ENCODE measurements at places on chromosomes 2 and 18. TPM values are rescaled to one million over a fixed set of nuclear protein-coding genes. Genes with fewer than 3 reads are reported as not detected.

The AP1S3 gene
- 0.80 TPM for total RNA-seq

The VRK2 gene
- total RNA-seq, result 10.7 TPM

The RBMS1 gene
- 50.2 TPM for total RNA-seq

The MROH2A gene
- total RNA-seq, result not detected

The CTIF gene
- total RNA-seq, result 37.3 TPM

The REG3A gene
- not detected for total RNA-seq

The WDR54 gene
- total RNA-seq, result 7.7 TPM

The RAB11FIP5 gene
- 43.3 TPM for total RNA-seq

The CAVIN2 gene
- 12.3 TPM for total RNA-seq

The RAPGEF4 gene
- 24.9 TPM for total RNA-seq

The MOGAT1 gene
- total RNA-seq, result not detected

The RPRM gene
- total RNA-seq, result 1.0 TPM

DNA sequence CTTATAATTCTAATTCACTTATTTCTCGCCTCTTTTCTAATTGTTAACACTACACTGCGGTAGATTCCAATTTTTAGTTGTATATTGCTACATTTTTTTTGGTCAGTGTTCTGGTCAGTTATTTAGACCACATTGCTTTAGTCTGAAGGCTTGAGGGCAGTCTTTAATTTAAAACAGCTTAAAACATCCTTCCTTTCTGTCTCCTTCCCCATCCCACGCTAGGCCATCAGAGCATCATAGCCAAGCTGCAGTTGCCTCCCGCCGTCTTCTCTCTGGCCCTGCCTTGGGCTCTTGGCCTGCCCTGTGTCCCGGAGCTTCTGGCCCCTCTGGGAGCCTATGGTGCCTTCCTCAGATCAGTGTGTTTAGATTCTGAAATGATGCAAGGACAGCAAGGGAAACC lies 52.6 kb upstream of the GLI2 start:
- no peak for DNase-seq

DNA sequence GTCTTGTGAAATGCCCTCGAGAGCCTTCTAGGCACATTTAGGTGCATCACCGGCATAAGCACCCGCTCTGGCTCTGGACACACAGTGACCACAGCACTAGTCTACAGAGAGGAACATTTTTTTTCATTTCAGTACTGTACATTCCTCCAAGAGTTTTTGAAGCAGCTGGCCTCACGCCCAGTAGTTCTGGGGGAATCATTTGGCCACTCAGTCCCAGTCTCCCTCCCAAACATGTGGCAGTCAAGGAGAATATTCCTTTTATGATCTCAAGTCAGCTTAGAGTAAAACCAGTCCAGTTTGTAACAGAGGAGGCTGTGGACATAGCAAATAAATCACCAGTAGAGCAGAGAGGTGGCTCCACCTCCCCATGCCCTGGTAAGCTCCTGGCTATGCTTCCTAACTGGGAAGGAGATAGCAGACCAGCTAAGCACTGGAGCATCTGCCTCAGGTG lies 48.1 kb downstream of the KCNE4 start:
- peak; percentile 87 for DNase-seq

DNA sequence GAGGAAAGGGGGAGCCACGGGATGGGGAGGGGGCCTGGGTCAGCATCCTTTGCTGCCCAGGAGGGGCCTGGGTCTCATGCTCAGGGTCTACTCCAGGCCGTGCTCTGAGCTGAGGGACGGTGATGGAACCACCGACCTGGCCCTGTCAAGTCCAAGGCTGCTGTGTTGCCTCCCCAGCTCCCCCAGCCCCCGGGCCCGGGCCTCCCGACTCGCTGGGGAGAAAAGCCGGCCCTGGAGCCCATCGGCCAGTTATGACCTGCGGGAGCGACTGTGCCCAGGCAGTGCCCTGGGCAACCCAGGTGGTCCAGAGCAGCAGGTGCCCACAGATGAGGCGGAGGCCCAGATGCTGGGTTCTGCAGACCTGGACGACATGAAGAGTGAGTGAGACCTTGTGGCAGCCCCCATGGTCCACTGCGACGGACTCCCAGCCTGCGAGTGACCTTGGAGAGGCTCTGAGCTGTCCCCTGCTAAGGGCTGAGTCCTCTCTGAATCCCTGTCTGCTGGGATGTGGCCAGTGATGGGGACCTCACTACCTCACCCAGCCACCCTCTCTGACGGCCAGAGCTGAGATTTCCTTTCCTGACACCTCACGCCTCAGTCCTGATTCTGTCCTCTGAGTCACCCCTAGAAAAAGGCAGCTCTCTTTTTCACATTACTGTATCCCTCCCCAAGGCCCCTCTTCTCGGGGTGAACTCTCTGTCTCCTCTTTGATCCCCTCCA lies 2.7 kb downstream of the SLC4A3 start:
- no peak for DNase-seq

DNA sequence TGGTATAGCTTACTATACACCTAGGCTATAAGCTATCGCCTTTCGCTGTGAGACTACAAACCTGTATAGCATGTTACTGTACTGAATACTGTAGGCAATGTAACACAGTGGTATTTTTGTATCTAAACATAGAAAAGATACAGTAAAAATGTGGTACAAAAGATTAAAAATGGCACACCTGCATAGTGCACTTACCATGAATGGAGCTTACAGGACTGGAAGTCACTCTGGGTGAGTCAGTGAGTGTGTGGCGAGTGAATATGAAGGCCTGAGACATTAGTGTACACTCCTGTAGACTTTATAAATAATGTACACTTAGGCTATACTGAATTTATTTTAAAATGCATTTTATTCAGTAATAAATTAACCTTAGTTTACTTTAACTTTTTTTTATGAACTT lies 258.2 kb upstream of the SP5 start:
- no peak for DNase-seq

GRCh38 chr18:46374850-46375249 lies 270.7 kb downstream of the HAUS1 start:
- DNase-seq, result no peak

DNA sequence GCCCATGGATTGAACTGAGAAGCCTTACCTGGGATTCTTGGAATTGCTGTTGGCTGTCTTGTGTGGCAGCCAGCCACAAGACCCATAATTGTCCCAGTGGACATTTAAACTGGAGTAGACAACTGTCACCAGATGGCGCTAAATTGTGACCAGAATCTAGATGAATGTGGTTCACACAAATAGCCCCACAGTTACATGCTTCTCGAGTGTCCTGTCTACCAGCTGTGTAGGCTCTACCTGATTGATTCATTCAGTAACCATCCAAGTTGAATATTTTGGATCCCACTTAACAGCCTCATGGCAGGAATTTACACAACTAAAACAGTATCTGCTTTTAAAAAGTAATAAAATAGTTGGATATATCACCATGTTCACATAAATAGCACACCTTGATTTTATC lies 73.2 kb downstream of the MAP4K4 start:
- no peak for DNase-seq

- DNase-seq, result peak; percentile 33
These were observed 25.0 kb upstream of the COPS8 start for GRCh38 chr2:237060534-237061312.

GRCh38 chr18:49359732-49360444 lies 100.6 kb downstream of the DYM start:
- no peak for DNase-seq

DNA sequence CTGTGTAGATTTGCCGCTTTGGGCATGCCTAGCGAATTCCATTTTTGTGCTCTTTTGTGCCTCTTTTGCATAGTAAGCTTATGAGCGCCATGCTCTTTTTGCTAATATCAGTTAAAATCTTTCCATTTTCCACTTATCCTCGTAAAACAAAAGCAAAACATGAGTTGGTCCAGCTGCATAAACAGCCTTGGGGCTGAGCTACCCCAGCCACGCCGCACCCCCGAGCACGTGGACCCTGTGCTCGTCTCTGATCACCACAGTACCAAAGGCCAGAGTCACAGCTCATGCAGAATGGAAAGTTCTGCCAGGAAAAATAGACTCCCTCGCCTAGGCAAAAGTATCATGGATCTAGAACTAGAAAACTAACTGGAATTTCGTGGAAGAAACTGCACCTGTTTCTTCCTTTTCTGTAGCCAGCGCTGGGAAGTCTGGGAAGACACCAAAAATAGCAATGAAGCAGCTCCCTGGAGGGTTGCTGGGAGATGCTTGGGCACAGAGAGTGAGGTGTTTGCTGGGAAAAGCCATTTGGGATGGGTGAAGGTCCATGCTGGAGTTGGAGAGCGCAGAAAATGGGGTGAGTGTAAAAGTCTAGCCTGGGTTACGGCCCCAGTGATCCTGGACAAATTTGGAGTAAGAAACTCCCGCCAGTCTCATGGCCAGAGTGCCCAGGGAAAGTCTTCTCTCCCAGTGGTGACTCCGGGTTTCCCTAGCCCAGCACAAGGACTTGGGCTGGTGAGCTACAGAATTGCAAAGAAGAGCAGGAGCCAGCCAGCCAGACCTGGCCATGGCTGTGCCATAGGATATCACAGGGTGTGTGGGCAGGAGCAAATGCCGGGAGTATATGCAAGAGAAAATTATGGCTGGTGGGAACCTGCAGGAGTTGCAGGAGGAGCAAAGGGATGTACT lies 218.4 kb downstream of the GBX2 start:
- DNase-seq, result no peak

GRCh38 chr2:3355951-3356569 lies 21.6 kb downstream of the EIPR1 start:
- DNase-seq, result no peak

- DNase-seq, result no peak
These were observed 235.2 kb downstream of the MTX2 start for GRCh38 chr2:176504440-176504839.

GRCh38 chr18:45957100-45957499 lies 10.0 kb downstream of the EPG5 start:
- no peak for DNase-seq

DNA sequence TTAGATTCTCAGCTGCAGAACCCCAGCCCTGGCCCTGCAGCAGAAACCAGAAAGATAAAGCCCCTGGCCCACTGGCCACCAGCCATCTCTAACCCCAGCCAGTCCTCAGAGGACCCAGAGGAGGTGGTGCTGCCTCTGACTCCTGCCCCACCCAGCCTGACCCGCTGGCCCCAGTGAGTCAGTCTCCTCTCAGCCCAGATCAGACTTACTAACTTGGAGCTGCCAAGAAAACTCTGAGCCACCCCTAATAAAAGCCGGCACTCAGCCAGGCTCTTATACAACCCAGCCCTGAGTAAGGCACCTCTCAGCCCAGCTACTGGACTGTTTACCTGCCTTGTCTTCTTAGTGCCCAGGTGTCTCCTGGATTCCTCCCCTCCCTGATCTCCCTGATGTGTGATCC lies 2.0 kb downstream of the SLC14A2 start:
- DNase-seq, result peak; percentile 88

DNA sequence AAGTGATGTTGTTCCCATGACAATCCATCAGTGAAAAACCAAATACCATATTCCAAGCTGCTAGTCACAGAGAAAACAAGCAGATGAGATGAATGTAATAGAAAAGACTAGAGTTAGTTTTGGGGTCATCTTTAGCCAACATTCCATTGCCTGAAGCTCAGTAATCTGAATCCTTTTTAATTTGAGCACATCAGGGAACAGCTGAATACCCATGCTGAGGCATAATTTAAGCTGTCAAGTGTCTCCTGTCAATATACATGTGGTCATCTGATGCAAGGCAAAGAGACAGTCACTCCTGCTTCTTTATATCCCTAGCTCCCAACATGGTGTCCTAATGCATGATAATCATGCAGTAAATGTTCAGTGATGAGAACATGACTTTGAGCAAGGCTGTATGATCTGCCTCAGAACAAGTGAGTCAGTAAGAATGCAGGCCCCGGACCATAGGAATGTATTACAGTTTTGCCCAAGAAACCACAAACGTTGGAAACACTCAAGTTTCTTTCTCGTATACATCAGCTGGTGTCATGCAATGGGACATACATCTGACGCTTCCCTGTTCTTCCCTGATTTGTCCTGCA lies 48.0 kb downstream of the CDK15 start:
- no peak for DNase-seq

DNA sequence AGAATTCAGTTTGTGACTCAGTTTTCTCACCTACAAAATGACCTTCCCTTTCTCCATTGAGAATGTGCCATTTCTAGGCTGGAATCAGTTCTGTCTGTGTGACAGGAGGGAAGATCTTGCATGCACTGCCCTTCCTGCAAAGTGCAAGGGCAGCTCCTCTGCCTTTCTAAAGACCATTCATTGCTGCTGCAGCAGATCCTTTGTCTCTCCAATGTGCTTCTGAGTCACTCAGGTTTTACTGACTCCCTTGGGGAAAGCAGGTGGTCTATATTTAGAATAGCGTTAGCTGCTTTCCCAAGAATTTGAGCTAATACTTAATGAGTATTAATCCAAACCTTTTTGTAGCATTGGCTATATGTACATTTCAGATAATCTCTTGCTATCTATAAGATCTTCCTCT lies 62.5 kb downstream of the DAW1 start:
- no peak for DNase-seq

- DNase-seq, result no peak
These were observed 56.9 kb downstream of the SLC38A11 start for GRCh38 chr2:164898475-164898874.

- DNase-seq, result no peak
These were observed 48.3 kb upstream of the BMPR2 start for GRCh38 chr2:202327858-202328257.

DNA sequence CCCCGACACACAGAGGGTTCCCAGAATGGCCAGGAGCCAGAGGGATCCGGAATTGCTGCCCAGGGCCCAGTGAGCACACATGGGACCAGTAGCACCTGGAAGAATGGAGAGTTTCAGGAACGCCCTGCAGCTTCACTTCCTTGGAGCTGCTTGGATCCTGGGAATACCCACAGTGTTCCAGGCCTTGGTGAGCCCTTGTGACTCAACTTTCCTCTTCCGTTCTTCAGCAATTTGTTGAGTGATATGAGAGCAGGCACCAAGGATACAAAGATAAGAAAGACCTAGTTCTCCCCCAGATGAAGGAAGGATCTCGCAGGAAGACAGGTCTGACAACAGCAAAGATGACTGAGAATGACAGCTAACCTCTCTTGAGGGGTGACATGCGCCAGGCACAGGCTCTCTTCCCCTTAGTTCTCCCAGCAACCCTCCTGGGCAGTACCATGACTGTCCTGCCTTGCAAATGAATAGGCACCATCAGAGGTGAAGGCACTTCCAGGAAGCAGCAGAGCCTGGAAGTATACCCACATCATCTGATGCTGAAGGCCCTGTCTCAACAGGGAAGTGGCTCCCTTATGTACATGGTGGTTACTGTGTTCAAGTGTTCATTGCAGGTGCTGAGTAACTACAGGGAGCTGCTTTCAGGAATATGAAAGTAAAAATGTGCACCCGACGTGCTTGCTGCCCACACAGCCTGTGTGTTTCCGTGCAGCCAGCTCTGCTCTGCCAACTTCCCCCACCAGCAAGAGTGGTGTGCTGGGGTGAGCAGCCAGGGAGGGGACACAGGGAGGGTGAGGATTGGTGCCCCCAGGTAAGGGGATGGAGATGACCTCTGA lies 116.2 kb downstream of the STPG4 start:
- no peak for DNase-seq

GRCh38 chr18:79438898-79439627 lies 43.3 kb downstream of the NFATC1 start:
- DNase-seq, result no peak

DNA sequence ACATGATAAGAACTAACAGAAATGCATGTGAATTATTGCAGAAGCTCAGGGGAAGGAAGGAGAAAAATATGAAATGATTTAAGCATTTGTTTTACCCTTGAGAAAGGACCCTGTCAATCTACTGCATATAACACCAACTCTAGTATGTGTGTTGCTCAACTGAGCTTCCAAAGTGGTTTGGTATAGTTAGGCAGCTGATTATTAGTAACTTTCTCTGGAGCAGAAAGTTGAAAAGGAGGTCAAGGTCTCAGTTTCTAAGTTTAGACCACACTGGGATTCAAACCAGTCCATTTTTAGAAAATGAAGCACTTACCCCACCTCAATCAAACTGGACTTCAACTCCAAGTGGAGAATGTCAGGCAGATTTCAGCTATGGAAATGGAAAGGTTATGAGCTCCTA lies 123.3 kb upstream of the CDC42EP3 start:
- no peak for DNase-seq

All from lower leg skin (tissue), 4 donors.